ENCODE measurements at places on chromosomes 5 and 9.
A peak's percentile ranks its signal among the peaks of the same experiment; 100 is the strongest.

- no peak for DNase-seq
These were observed 3.6 kb downstream of the SRA1 start for GRCh38 chr5:140553657-140554056.

DNA sequence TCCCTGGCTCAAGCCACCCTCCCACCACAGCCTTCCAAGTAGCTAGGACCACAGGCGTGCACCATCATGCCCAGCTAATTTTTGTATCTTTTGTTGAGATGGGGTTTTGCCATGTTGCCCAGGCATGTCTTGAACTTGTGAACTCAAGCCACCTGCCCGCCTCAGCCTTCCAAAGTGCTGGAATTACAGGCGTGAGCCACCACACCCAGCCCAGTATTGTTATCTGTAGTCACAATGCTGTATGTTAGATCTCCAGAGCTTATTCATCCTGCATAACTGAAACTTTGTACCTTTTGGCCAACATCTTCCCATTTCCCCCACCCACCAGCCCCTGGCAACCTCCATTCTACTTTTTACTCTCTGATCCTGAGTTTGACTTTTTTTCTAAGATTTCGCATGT is 37.5 kb downstream of the CREBRF start:
- no peak for DNase-seq

DNA sequence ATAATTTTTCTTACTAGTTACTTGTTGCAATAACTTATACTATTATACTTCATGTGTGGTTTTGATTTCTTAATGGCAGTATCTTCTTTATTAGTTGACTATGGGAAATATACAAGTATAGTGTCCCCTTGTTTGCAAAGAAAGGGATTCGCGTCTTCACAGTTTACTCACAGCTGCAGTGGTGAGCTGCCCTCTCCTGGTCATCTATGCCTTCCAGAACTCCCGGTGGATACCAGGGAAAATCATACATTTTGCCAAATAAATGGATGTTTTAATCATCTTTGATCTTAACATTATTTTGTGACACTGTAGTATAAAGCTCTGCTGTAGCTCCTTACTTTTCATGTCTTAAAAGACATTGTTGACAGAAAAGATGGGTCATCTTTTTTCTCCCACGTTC is 142.0 kb downstream of the ZCCHC7 start:
- peak; percentile 19 for DNase-seq

DNA sequence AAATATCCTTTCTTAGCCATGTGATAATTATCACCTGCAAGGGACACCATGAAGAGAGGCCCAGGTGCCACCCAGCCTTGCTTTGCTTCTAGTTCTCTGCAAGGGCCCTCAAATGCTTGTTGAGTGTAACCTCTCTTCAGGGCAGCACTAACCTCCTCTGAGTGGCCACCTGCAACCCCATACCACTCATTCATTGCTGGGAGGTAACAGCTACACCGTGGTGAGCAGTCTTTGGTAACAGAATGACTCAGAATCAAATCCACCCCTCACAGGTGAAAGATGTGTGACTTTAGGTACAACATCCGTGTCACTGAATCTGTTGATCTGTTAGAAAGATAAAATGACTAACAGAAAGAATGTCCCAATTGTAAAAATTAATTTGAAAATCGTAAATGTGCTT is 365.1 kb upstream of the TRPC7 start:
- no peak for DNase-seq

DNA sequence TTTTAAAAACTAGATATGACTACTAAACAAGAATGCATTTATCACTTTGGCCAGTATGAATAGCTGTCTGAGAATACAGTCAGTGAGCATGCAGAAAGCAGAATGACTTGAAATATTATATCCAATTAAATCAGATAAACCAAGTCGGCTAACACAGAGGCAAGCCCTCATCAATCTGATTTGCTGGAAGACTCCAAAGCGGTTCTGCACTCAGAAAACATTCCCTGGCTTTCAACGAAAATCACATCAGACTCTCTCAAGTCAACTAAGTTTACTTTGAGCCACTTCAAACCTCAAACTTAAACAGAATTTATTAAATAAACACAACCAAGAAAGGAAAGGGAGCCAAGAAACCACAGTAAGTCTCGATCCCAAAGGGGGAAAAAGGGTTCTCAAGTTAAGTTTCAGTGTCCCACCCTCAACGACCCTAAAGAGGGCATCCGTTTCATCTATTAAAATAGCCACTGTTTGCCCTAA is 1.4 kb downstream of the MYO10 start:
- DNase-seq, result peak; percentile 42

GRCh38 chr5:155629597-155629996 is 616.0 kb downstream of the KIF4B start:
- DNase-seq, result no peak

DNA sequence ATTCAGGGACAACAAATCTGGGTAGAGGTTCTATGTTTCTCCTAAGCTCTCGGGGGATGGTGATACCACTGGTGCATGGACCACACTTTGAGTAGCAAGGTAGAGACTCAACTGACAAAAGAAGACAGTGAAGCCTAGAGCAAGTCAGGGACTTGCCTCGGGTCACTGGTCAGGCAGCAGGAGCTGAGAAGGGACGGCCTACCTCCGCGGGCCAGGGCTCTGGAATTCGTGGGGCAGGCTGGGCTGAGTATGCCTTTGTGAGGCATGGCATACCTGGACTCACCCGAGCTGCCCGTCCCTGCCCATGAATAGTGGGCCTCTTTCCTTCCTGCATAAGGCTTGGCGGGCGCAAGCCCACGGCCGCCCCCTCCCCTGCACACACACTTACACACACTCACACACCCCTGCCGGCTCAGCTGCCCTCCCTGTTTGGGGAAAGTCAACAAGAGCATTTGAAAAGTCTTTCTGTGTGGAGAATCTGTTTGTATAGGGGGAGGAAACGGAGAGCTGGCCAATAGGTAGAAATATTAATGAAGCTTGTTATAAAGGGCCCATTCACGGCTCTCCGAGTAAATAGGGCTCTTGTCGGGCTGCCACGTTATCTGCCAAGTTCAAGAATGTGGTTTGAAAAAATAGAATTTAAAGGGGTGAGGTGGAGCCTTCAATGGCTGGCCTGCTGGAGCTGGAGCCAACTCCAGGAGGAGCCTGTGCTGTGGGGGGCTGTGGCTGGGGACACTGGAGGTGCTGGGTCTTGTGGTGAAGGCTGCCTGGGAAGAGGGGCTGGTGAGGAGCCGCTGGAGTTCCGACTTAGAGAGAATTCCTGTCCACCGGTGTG is 19.1 kb upstream of the KIF12 start:
- no peak for DNase-seq

DNA sequence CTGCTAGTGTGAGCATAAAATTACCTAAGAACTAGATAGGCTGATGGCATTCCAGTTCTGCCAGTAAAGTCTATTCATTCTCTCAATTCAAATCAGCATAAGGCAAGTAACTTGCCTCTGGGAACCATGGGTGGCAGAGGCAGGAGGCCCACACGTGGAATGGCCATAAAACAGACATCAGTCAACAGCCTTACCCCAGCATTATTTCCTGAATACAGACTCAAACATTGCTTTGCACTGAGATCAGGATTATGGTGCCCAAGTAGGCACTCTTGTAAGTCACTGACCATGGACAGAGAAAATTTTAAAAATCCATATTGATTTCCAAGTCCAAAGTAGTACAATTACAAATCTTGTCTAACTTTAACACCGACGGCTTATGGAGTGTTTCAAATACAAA is 157.7 kb downstream of the NR2F1-AS1 start:
- DNase-seq, result no peak

- peak; percentile 56 for DNase-seq
These were observed 1.6 kb downstream of the CSNK1A1 start for GRCh38 chr5:149549461-149550267.

- peak; percentile 33 for DNase-seq
These were observed 566 bp upstream of the FOCAD start for GRCh38 chr9:20683351-20684034.

DNA sequence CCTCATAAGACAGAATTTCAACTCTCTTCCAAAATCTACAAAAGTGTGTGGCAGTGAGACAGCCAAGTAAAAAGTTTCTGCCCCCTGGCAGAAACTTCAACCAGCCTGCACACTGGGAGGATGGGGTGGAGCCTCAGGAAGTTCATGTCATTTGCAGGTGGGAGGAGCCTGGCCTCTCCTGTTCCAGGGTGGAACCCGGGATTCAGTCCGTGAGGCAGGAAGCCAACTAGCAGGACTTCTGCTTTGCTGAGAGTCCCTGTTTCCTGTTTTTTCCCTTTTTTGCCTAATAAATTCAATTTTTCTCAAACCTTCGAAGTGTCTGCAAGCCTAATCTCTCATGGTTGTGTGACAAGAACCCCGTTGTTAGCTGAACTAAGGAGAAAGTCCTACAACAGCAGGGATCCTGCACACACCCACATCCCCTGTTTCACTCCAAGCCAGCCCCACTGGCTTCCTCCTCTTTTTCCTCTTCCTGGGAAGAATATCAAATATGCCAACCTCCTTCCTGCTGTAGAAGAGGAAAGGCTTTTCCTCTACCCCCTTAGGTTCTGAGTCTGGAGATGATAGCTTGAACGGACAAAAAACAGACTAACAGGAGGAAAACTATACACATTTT is 69.3 kb downstream of the ALDH7A1 start:
- peak; percentile 68 for DNase-seq

GRCh38 chr9:93815135-93815534 is 140.0 kb downstream of the BARX1 start:
- no peak for DNase-seq

DNA sequence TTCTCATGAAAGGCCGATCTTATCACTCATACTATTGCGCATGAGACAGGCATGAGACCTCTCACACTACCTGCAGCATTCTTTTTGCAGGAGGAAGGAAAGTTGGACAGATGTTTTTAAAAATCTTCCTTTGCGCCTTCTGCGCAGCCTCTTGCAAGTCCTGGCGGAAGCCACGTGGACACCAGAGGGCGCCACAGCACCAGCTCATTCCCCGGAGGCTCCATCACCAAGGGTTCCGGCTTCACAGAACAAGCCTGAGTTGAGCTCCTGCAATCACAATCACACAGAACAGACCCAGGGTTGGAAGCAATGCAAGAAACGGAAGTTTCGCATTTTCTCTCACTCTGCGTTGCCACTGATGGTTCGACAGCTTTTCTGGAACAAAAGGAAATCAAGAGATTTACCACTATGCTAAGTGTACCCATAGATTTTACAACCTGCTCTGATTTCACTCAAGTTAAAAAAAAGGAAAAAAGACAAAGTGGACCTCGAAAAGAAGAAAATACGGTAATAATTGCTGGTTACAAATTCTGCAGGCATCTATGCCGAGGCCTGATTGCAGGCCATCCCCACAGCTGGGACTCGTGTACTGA is 304.7 kb upstream of the MSX2 start:
- peak; percentile 77 for DNase-seq

All from fibroblast of skin of back (primary cell).